ENCODE measurements at places on chromosomes 7 and 10. TPM values are rescaled to one million over a fixed set of nuclear protein-coding genes. Genes with fewer than 3 reads are reported as not detected.
A peak's percentile ranks its signal among the peaks of the same experiment; 100 is the strongest.

TMEM270 gene
- total RNA-seq: not detected

LIPK gene
- total RNA-seq: not detected

TUBB8 gene
- not detected for total RNA-seq

- peak; percentile 89 for DNase-seq
These were observed 746 bp downstream of the CCDC71L start for GRCh38 chr7:106659963-106660861.

LIPF gene
- not detected for total RNA-seq

- no peak for DNase-seq
These were observed 57.2 kb downstream of the ITIH5 start for GRCh38 chr10:7609556-7609955.

- no peak for DNase-seq
These were observed 116.2 kb upstream of the AFAP1L2 start for GRCh38 chr10:114520453-114520852.

DNA sequence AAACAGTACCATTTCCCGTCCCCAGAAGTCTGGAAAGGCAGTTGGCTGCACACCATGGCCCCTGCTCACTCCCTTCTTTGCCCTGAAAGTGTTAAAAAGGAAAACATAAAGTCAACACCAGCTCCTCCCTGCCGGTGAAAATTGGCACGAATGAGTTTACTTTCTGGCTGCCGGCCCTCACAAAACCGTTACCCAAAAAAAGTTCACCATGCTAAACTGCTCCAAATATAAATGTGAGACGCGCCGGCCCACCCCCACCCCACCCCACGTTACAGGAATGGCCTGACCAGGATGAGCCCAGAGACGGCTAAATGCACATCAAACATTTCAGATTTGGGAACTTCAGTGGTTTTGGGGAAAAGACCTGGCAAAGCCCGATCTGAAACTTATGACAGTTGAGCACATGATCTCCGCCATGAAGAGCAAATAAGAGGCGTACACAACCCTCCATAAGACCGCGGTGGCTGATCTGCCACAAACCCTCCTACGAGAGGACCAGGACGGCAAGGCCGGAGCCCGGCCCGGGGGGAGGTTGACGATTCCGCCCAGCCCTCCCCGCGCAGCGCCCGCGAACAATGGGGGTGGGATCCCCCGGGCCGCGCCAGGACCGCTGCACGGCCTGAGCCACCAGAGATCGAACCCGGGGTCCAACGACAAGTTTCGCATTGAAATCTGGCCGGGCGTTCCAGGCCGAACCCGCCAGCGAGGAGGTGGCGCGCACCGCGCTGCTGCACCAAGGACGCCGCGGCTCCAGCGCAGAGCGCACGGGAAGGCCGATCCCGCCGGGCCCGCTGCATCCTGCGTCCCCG, 952 bp downstream of the DIP2C start:
- no peak for DNase-seq

DNA sequence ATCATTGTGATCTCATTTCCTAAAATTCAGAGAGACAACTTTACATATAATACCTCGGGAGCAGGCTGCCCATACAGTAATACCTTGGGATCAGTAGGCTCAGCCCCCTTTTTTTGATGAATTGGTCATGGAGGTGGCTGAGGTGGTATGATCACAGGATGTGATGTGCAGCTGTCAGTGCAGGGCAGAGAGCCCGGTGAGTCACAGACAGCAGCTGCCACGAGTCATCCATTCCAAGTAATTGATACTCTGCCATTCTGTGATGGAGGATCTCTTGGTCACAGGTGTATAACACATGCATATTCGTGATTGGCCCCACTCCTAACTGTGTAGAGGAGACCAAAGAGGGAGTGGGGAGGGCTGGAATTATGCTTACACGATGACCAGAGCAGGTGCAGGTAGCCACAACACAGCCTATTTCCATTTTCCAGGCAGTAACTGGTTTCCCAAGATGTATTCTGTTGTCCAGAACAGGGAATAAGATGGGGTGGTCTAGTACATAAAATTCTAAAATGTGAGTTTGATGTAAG, 14.1 kb downstream of the NRCAM start:
- DNase-seq: no peak

GRCh38 chr7:80284855-80285254, 150.2 kb downstream of the GNAI1 start:
- no peak for DNase-seq

GRCh38 chr7:28081016-28081415, 99.6 kb downstream of the JAZF1 start:
- DNase-seq: no peak

- peak; percentile 55 for DNase-seq
These were observed 1.8 kb downstream of the PFKP start for GRCh38 chr10:3068968-3069737.

DNA sequence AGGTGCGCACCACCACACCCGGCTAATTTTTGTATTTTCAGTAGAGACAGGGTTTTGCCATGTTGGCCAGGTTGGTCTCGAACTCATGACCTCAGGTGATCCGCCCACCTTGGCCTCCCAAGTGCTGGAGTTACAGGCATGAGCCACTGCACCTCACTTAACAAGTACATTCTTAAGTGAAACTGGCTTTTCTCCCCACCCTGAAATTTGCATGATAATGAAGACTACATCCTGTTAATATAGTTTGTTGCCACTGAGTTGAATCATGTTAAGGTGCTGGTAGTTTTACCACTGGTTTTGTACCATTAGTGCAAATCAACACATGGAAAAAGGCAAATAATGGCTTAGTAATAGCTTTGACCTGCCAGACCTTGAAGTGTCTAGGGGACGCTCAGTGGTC, 62.2 kb downstream of the MPLKIP start:
- DNase-seq: no peak

DNA sequence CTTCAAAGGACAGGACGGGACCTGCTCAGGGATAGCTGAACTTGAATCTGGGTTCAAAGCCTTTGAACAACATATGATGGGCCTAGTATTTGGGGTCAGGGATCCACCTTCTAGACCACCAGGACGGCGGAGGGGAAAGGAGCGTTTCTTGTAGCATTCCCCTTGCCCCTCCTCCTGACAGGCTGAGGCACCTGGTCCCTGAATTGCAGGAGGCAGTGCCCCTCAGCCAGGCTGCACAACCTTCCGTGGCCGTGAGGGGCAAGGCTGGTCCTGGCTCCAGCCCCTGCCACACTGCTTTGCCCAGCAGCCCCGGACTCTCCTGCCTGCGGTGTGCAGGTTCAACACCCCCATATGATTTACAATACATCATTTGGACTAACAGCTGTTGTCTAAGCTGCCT, 58.1 kb downstream of the INSIG1 start:
- no peak for DNase-seq

LRRC4 gene
- total RNA-seq: not detected

DYDC2 gene
- not detected for total RNA-seq

DNA sequence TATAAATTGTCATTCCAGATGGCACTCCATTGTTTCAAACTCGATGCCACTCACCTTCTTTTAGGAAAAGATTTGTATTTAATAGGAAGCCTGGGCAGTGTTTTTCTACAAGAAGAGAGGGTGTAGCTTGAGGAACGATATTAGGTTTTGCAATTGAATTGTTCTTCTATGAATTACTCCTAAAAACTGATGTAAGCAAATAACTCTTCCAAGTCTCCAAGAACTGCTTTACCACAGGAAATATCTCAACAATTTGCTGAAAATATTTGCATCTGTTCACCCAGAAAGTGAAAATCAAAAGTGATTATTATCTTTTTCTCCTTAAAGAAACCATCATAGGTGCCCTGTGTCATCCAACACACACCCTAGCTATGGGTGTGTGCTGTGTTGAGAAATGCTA, 261.3 kb upstream of the MEOX2 start:
- no peak for DNase-seq

DNA sequence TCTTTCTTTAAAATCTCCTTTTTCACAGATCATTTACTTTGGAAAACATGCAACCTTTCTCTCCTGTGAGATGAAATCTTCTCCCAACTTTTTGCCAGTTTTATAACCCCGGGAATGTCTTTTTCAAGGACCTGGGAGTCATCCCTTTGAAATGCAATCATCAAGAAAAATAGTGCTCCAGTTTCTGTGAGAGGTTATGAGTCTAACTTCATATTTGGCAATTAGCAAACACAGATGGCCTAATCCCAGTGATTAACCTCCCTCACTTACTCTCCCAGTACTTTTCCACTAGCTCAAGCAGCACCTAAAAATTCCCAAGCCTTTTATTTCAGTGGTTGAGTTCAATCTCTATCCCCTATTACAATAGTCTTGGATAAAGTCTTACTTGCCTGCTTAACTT, 185.8 kb upstream of the TMEM106B start:
- DNase-seq: no peak

GRCh38 chr7:47285860-47286491, 295.9 kb downstream of the TNS3 start:
- DNase-seq: no peak

DNA sequence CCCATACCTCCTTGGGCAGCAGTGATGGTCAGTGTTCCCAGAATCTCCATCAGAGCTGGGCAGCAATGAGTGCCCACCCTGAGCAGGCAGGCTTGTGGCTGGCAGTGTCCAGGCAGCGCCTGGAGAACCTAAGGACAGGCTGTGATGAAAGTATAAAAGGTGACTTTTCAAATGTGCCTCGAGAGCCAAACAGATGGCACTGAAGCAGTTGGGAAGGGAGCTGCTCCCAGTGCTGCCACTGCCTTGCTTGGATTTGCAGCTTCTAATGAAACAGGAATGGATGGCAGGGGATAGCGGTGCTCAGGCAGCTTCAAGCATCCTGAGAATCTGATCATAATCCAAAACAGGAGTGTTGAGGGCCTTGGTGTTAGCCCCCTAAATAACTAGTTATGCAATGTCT, 179.8 kb upstream of the AOAH start:
- DNase-seq: no peak

DNA sequence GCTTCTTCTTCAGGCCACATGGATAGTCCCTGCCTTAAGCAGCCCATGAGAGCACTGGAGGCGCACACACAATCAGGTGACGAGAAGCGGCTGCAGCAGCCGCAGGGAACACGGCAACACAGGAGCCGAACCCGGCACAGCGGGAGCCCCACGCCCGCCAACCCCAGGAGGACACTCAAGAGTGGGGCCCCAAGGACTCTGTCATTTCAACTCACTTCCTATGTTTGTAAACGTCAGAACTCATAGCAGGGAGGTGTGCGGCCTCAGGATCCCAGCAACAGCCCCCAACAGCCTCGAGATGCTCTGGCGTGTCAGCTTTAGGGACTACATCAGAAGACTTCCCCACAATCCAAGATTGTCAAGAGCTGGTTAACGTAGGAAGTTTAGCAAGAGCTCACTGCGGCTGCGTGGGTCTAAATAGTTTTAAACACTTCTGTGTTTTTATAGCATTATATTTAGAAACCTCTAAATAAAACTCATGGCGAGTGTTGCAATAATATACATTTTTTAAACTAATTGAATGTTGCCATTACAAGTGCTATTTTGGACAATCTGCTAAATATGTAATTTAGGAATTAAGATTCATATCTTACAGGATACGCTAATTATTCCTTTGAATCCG, 123.4 kb downstream of the MAD1L1 start:
- DNase-seq: peak; percentile 13

- no peak for DNase-seq
These were observed 370.7 kb downstream of the PPP1R3A start for GRCh38 chr7:113548137-113548536.

DNA sequence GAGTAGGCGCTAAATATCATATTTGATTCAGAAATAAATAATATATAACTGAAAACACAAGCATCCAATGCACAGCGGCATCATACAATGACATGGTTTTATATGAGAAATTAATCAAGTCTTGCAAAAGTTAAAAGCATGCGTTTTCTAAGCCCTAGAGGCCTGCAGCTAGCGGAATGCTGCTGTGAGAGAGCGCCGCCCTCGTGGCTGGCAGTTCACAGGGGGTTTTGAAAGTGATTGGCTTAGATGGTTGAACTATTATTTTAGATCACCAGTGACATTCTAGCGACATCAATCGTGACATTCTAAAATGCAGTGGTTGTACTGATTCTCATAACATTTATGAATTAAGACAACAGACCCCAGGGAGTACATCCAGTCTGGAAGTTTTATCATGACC, 235.2 kb upstream of the MGMT start:
- no peak for DNase-seq

VAX1 gene
- not detected for total RNA-seq

GRCh38 chr10:103620891-103621782, 127.6 kb downstream of the NEURL1 start:
- DNase-seq: no peak

GRCh38 chr7:44043902-44044301, 600 bp upstream of the DBNL start:
- no peak for DNase-seq

DNA sequence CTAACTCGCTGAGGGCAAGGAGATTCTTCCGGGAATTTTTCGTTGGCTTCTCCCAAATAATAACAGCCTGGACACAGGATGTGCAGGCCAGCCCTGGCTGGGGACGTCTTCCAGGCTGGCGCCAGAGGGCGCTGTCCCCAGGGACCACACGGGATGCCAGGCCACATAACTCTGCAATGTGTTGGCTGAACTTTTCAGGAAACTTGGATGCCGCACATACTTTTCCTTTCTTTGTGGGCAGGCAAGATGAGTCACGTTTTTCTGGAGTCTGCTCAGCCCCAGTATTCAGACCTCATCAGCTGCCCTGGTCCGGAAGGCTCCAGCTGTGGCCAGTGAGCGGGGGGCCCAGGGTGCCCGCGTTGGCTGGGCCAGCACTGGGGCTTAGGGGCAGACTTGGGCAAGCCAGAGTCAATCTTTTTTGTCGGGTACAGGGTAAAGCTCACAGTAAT, 122.7 kb downstream of the PRKAG2 start:
- DNase-seq: peak; percentile 66

- DNase-seq: no peak
These were observed 129.8 kb upstream of the FAM20C start for GRCh38 chr7:62361-63116.

DNA sequence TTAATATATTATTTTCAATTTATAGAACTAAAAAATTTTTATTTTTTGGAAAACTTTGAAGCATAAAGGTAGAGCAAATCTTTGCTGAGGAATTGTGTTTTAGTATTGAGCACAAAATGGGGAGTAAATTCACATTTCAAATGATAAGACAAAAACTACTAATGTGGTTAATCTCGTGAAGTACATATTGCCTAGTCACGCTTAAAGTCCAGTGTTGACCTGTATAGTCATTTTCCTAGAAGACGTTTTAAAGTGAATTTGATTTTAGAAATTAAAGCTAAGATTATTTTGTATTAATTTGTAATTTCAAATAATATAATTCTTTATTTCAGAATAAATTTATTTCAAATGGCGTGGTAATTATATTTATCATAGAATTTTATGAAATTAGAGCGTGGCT, 57.2 kb upstream of the MSRB2 start:
- DNase-seq: no peak

- DNase-seq: no peak
These were observed 527.0 kb upstream of the MGMT start for GRCh38 chr10:128940081-128940480.

GRCh38 chr10:79409726-79410085, 35.7 kb downstream of the ZCCHC24 start:
- DNase-seq: no peak

GRCh38 chr7:150942591-150943452, 35.3 kb downstream of the KCNH2 start:
- no peak for DNase-seq

GRCh38 chr7:64879086-64879730, 23.9 kb upstream of the ZNF273 start:
- DNase-seq: no peak

GRCh38 chr7:93678185-93678584, 103.7 kb upstream of the CALCR start:
- DNase-seq: no peak
